Mammary epithelial cell (primary cell): ENCODE measurements at places on chromosomes 2 and 18.

DNA sequence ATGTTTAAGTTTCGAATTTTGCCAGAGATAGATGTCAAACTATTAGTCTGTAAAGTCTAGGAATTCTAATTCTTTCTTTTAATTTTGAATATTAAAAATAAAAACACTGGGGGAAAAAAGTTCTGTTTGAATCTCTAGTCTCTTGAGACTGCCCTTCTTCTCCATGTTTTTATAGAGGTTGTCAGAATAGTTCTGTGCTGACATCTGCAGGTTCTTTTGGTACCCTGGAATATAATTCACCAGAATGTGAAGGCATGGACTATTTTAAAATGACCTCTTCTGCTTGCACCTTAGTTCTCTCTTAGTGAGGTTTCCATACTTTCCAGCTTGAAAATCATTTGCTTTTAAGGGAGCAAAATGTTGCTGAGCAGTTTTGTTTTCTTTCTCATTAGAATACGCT, 121.0 kb upstream of the MSTN start:
- DNase-seq: no peak

GRCh38 chr18:55506074-55506473, 81.9 kb downstream of the TCF4 start:
- no peak for DNase-seq

DNA sequence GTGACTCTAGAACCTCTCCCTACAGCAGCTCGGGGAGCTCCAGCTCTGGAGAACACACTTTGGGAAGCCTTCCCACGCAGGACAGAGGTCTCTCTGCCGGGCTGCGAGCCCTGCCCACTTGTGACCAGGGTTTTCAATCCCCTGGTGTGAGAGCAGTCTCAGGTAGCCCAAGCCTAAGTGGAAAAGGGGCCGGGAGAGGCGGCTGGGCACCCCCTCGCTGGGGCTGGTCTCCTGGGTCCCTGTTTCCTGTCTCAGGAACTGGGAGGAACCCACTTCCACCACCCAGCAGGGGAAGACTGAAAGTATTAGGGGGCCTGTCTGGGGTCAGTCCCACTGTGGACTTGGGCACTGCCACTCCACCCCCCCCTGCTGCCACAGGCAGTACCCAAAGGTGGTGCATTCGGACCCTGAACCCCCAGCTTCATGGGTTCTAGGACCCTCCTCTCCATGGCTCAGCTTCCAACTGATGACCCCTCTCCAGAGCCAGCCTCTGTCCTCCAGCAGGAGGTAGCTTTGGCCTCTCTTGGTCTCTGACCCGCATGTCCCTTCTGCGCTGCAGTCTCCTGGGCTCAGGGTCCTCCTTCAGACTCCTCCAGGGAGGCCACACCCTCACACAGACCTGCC, 70.0 kb downstream of the RRM2 start:
- DNase-seq: no peak

DNA sequence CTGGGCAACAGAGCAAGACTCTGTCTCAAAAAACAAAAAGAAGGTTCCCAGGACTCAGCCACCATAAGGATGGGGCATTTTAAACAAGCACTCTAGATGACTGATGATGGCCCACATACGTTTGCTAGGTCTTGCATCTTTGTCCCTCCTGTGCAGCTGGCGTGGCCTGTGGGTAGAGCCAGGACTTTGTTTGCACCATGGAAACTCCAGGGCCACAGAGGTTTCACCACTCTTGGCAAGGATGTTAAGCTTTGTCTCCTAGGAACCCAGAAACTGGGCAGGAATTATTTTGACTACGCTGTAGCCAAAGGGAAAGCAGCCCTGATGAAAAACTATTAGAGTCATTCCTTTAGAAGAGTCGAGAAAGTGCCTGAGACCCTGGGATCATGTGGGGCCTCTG, 75.3 kb upstream of the STPG4 start:
- peak; percentile 9 for DNase-seq
